ENCODE measurements at places on chromosomes 13 and 19.

- DNase-seq = no peak
These were observed 6.9 kb downstream of the PPP1R15A start for GRCh38 chr19:48879025-48879637.

- DNase-seq = no peak
These were observed 419.5 kb upstream of the ARGLU1 start for GRCh38 chr13:106987427-106987785.

DNA sequence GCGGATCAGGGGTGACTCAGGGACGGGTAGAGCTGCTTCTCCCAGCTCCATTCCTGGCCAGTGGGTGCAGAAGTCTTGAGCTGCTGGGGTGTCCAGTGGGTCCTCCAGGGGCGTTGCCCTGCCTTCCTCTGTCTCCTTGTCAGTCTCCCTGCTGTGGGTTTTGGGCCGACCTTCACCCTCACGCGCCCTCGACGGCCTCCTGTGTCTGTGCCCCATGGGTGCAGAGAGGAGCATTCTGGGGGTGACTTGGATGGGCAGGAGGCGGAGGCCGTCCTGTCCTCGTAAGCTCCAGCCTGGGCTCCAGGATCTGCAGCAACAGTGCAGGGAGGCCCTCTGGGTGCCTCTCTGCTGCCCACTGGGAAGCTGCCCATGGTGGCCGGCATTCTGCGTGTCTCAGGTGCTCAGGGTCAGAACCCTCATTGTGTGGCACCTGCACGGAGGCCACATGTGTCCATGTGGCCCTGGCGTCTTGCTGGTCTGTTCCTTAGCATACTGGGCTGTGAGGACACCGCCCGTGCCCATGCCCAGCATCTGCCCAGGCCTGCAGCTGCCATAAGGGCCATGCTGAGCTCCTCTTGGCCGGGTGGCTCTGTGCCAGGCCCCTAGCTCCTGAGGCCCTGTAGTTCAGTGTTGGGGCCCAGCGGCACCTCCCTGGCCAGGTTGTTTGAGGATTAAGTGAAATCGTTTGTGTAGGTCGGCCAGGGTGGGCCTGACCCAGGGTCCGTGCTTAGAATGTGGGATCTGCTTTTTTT, 17.3 kb downstream of the DOT1L start:
- DNase-seq = no peak

GRCh38 chr13:113507505-113508345, 17.2 kb upstream of the DCUN1D2 start:
- DNase-seq = no peak

- no peak for DNase-seq
These were observed 1124.5 kb upstream of the ATXN8OS start for GRCh38 chr13:68982961-68983619.

- no peak for DNase-seq
These were observed 192.0 kb upstream of the SOX1 start for GRCh38 chr13:111874981-111875380.

GRCh38 chr19:53091413-53092254, 11.6 kb downstream of the ZNF160 start:
- DNase-seq = no peak

DNA sequence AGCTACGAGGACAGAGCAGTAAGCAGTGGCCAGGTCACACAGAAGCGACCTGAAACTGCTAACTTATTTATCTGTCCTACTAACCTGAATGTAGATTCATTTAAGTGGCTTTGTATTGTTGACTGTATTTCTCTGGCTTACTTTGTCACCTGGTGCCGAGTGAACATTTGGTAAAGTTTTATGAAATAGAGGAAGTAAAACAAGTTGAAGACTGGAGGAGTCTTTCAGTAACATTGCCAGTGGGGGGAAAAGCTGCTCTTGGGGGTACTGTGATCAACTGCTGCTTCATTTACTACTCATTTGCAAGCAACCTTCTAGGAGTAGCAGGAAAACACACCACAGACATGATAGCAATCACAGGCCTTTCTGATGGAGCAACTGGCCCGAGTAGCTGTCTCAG, 615.0 kb downstream of the FGF9 start:
- DNase-seq = no peak

DNA sequence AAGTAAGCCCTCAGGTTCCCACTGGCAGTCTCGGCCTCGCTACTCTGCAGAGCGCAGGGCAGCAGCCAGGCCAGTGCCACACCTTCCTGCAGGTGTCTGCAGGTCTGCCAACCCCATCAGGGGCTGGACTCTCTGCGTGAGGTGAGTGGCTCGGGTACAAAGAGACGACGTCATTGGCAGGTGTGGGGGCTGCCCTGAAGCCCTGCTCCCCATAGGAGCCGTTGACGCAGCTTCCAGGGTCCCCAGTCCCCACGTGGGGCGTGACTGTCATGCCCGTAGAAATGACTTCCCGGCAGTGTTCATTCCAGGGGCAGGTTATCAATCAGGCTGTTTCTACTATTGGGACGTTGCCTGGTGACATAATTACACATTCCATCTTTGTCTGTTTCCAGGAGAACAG, 15.3 kb upstream of the GJB6 start:
- no peak for DNase-seq

DNA sequence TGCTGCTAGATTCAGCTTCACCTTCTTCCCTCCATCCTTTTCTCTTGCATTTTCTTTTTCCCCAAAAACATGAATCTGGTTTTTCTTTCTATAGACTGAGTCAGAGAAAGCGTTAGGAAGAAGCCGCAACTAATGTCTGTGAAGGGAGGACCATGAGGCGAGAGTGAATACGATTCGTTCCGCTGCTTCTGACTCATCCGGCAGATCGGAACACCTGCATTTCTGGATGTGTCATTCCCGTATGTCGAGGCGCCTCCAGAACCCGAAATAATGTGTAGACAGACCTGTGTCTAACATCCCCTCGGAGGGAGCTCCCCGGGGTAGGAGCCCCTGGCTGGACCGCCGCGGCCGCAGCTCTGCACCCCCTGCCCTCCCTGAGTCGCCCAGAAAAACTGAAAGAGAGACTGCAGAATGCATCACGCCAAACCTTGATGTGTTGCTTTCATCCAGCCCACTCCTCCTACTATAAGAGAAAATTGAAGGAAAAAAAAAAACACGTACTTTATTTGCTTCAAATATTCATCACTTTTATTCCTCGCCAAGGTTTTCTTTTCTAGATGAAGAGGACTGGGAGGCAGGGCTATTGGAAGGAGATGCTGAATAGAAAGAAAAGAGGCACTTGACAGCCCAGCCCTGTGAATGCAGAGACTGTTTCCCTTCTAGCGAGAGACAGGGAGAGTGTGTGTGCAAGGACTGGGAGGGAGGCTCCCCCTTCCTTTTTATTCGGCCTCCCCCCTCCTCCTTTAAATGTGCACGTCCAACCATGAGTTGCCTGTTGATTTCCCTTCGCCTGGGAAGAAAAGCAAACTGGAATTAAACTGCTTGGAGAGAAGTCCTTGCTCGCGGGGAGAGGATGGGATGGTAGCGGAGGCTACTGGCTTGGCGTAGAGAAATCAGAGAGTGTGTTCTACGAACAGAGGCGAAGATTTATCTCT, 616 bp upstream of the PCDH17 start:
- no peak for DNase-seq

GRCh38 chr19:5575590-5575989, 7.8 kb upstream of the TINCR start:
- no peak for DNase-seq

DNA sequence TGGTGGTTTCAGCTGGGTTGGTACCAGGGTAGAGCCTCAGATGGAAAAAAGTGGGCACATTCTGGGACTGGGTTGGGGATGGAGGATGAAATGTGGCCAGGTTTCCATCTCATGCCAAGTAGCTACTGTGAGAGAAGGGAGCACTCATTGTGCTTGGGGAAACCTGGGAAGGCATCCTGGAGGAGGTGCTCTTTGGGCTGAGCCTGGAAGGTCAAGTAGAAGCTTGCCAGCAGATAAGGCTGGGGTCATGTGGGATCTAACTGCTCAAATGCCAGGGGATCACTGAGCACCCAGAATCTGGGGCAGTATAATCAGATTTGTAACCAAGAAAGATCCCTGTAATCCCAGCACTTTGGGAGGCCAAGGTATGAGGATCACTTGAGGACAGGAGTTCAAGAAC, 9.0 kb upstream of the KCNN1 start:
- no peak for DNase-seq

- no peak for DNase-seq
These were observed 62.3 kb downstream of the ZNF627 start for GRCh38 chr19:11659612-11660011.

GRCh38 chr19:19366434-19367396, 38.8 kb upstream of the GATAD2A start:
- DNase-seq = no peak

- no peak for DNase-seq
These were observed 11.4 kb downstream of the ZIC2 start for GRCh38 chr13:99992949-99993351.

- DNase-seq = no peak
These were observed 437.7 kb downstream of the IRS2 start for GRCh38 chr13:109348519-109349258.

GRCh38 chr13:26247011-26247410, 6.9 kb upstream of the CDK8 start:
- DNase-seq = no peak

DNA sequence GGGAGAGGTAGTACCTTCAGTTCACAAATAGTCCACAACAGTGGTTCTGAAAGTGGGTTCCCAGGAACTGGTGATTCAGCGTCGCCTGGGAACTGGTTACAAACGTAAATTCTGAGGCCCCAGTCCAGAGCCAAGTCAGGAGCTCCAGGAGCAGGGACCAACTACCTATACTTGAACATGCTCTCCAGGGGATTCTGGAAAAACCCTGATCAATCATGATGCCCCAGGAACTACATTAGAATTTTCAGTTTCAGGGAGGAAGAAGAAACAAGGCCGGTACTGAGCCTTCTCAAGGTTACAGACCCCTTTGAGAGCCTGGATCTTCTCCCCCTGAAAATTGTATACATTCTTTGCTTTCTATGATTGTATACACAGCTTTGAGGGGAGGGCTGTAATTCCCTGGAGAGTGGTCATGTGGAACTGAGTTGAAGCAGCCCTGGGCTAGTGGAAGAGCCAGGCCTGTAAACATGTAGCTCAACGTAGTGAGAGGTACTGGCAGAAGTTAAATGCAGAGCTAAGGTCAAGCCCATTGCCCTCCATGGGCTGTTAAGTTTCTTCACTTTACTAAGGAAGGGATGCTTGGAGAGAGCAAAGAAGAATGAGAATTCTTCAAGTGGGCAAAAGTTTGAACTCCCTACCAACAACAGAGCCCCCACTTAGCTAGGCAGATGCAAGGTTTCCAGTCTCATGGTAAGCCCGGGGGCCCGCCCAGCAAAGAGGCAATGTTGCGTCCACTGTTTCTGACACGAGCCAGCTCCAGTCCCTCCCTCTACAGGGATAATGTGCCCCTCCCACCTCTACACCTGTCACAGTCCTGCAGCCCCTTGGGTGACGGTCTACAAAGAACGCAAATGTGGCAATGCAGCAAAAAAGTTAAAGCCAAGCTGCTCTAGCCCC, 17.0 kb downstream of the DOCK9 start:
- no peak for DNase-seq

DNA sequence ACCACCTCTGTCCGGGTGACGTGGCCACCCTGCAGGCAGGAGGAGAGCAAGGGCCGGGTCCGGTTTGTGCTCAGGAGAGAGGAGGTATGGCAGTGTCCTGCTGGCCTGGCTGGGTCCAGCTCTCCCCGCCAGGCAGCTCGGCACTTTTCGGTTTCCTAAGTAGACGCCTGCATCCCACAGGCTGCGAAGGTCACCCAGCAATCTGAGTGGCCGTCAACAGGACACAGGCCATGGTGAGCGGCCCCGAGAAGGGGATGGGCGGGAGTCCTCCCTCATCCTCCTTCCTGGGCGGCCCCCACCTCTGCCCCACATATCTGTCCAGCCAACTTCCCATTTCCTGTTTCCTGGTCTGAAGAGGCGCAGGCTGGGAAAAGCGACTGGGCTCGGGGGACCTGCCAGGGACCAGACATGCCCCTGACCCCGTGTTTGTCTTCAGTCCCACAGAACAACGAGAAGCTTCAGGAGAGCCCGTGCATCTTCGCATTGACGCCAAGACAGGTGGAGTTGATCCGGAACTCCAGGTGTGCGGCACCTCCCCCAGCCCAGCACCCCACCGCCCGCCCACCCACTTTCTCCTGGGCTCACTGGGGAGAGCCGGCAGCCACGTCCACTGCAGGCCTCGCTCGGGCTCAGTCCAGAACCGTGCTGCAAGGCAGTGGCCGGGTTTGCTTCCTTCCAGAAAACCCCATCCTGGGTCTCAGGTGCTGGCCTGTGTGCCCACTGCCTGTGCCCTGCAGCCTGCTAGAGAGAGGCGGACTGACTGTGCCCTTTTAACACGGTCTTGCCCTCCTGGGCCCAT, 16.3 kb downstream of the PIAS4 start:
- no peak for DNase-seq

DNA sequence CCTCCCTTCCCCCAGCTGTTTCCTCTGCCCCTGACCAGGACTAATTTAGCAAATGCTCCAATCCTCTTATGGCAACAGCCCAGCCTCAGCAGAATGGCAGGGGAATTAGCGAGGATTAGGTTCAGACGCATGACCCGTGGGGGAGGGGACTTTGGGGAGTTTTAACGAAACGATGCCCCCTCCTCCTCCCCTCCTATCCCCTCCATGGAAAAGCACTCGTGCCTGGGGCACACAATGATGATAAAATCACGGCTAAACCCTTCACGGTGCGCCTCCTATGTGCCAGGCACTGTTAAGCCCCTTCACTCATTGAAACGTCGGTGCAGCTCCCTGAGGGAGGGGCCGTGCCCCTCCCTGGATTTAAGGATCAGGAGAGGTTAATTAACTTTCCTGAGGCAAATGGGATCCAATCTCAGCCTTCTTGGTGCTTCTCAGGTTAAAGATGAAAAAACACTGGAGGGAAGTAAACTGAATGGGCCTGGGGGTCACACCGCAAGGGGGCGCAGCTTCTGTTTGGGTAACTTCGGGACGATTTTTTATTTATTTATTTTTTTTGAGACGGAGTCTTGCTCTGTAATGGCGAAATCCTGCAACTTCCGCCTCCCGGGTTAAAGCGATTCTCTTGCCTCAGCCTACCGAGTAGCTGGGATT, 10.1 kb upstream of the TPRX2 start:
- DNase-seq = no peak

DNA sequence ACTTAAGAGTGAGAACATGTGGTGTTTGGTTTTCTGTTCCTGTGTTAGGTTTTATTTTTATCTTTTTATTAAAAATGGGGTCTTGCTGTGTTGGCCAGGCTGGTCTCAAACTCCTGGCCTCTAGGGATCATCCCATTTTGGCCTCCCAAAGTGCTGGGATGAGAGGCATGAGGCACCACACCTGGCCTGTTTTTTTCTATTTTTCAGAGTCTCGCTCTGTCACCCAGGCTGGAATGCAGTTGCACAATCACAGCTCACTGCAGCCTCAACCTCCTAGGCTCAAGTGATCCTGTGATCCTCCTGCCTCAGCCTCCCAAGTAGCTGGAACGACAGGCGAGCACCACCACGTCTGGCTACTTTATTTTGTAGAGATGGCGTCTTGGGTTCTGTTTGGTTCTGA, 7.6 kb downstream of the ZNF574 start:
- no peak for DNase-seq

DNA sequence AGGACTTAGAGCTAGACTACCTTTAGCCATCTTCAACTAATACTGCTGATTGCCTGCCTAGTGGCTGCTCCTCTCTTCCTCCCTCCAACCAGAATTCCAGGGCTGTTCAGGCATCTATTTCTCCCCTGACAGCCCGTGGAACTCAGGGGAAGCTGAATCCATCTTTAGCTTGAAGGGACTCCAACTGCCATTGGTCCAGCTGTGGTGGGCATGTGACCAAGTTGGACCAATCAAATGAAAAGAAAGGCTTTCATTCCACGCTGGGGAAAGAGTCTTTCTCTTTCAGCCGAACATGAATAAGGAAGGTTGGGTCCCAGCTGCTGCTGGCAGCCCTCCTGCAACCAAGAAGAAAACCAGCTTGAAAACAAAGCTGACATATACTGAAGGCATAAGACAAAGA, 168.5 kb upstream of the OBI1 start:
- no peak for DNase-seq

Measured in AG09319 (cell line).